Trophoblast cell (in vitro differentiated cells and primary cell): ENCODE measurements at places on chromosomes 12 and 14.

DNA sequence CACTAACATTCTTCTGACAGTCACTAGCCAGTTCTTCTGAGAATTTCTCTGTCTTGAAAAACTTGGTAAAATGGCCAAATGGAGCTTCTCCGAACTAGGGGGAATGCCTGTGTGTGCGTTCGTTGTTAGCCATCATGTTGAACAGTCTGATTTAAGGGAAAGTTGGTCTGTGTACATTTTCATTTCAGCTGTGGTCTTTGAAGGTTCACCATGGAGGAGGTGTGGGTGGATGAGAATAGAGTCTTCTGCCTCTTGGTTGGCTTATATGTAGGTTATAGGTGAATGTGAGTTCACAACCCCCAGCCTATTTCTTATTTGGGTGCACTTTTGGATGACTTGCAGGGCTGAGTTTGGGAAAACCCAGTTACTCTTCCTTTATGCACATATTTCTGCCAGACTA lies 12.9 kb downstream of the ETV6 start:
- H3K4me1 ChIP-seq, result peaks cover 30% of the 10 kb centered on the region
- H3K4me3 ChIP-seq, result no peak overlapping the region
- H3K36me3 ChIP-seq, result peaks cover 2% of the 10 kb centered on the region
- H3K27me3 ChIP-seq, result no peaks in the 10 kb centered on the region

DNA sequence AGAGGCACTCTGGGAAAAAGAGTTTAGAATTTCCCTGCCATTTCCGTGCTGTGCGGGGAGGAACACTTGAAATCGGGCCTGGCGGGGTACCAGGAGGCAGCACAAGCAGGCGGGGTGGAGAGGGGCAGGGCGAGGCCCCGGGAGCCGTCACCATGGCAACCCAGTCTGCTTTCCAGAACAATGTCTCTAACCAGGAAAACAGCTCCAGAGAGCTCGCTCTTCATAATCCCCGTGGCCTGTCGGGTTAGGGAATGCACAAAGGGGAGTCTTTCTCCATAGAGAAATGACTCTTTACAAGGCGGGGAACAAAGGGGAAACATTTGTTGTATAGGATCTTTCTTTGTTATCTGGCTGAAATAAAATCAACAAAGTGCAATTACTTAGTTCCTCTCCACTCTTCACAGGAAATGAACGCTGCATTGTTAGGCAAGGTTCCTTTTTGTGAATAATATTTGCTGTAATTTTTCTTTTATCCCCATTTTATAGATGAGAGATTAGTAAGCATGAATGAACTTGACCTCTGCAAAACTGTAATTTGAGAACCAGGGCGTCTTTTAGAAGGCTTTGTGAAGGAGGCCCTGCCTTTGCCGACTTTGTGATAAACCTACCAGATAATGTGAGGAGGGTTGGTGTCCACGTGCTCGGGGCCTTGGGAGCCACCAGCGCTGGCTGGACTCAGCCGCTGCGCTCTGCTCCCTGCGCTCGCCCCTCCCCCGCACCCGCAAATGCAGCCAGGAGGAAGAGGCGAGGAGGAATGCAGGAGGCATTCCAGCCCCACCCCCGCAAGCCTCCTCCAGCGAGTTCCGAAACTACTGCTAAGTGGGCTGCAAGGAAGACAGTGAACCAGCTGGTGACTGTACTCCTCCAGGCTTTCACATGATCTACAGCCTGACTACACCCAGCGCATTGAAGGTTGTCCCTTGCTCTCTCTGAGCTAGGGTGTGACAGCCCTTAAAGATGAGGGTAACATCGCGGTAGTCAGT lies 105.2 kb upstream of the ATF7IP start:
- H3K4me1 ChIP-seq, result peaks cover 17% of the 10 kb centered on the region
- peak overlapping the region; percentile 87 for H3K27ac ChIP-seq
- peak; percentile 92 for DNase-seq
- no peak overlapping the region for H3K4me3 ChIP-seq
- H3K36me3 ChIP-seq, result peaks cover 5% of the 10 kb centered on the region

GRCh38 chr14:93135399-93135798 lies 19.7 kb upstream of the ITPK1 start:
- no peaks in the 10 kb centered on the region for H3K27me3 ChIP-seq
- H3K4me3 ChIP-seq, result no peak overlapping the region
- H3K36me3 ChIP-seq, result no peaks in the 10 kb centered on the region
- H3K27ac ChIP-seq, result no peak overlapping the region
- H3K4me1 ChIP-seq, result peaks cover 5% of the 10 kb centered on the region

GRCh38 chr12:13144266-13144828 lies 40.9 kb upstream of the GSG1 start:
- H3K36me3 ChIP-seq, result no peaks in the 10 kb centered on the region
- H3K4me1 ChIP-seq, result peaks cover 6% of the 10 kb centered on the region
- H3K4me3 ChIP-seq, result no peak overlapping the region
- H3K27me3 ChIP-seq, result no peaks in the 10 kb centered on the region

DNA sequence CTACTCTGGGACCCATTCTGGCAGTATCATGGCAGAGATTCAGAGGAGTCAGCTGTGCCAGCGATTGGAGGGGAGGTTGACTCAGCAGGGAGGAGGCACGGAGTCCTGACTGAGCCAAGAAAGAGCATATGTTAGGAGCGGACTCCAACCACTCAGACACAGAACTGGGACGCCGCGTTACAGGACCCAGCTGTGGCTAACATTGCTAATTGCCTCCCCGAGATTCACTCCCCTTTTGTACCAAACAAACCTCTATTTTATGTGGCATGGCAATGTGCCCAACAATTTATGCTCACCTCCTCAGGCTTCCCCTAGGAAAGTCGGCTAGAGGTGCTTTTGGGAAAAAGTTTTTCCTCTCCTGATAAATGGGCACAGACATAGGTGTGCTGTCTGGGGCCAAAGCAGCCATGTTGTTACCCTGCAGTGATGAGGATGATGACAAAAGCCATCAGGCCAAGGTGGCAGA lies 15.2 kb upstream of the CLIP1 start:
- H3K4me3 ChIP-seq, result no peak overlapping the region
- no peak overlapping the region for H3K27ac ChIP-seq
- DNase-seq, result no peak
- H3K27me3 ChIP-seq, result no peaks in the 10 kb centered on the region

GRCh38 chr12:59010118-59010517 lies 89.8 kb upstream of the LRIG3 start:
- no peak overlapping the region for H3K27ac ChIP-seq
- H3K27me3 ChIP-seq, result no peaks in the 10 kb centered on the region
- no peak for DNase-seq
- no peaks in the 10 kb centered on the region for H3K36me3 ChIP-seq
- H3K4me3 ChIP-seq, result no peak overlapping the region

DNA sequence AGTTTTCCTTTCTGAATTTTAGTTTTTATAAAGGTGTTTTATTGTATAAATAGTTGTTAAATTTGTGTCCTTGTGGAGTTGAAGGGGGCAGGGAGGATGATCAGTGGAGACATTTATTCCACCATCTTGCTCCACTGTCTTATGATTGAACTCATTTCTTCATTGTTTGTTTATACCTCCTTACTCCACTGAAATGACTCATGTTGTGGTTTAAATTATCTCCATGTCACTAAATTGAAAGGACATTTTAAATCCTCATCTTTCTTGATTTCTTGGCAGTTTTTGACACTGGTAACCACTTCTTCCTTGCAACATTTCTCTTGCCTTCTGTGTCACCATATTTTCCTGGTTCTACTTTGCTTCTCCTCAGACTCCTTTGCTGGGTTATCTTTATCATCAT lies 23.6 kb upstream of the FERMT2 start:
- H3K36me3 ChIP-seq, result no peaks in the 10 kb centered on the region
- no peak for DNase-seq
- no peak overlapping the region for H3K27ac ChIP-seq
- no peaks in the 10 kb centered on the region for H3K4me1 ChIP-seq
- H3K27me3 ChIP-seq, result no peaks in the 10 kb centered on the region

DNA sequence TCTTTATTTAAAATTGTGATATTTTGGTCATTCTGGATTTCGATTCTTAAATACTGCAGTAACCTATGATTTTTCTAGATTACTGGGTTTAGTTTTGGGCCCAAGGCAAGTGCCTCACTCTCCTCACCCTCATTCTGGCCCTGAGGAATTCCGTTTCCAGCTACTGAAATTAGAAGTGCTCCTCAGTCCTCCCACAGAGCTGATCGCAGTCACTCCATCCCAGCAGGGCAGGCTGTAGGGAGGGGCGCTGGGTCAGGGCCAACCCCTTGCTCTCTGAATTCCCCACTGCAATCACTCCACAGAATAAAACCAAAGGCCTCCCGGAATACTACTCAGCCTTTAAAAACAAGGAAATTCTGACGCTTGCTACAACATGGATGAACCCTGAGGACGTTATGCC lies 66.5 kb upstream of the DIO3 start:
- no peaks in the 10 kb centered on the region for H3K4me1 ChIP-seq
- DNase-seq, result no peak
- no peaks in the 10 kb centered on the region for H3K36me3 ChIP-seq
- no peaks in the 10 kb centered on the region for H3K27me3 ChIP-seq
- no peak overlapping the region for H3K4me3 ChIP-seq
